Kasumi-1 (cell line): ENCODE measurements at places on chromosomes 3 and 15.
A peak's percentile ranks its signal among the peaks of the same experiment; 100 is the strongest.

- no peak for DNase-seq
Observed at GRCh38 chr3:53824795-53825194, 21.4 kb downstream of the CHDH start.

DNA sequence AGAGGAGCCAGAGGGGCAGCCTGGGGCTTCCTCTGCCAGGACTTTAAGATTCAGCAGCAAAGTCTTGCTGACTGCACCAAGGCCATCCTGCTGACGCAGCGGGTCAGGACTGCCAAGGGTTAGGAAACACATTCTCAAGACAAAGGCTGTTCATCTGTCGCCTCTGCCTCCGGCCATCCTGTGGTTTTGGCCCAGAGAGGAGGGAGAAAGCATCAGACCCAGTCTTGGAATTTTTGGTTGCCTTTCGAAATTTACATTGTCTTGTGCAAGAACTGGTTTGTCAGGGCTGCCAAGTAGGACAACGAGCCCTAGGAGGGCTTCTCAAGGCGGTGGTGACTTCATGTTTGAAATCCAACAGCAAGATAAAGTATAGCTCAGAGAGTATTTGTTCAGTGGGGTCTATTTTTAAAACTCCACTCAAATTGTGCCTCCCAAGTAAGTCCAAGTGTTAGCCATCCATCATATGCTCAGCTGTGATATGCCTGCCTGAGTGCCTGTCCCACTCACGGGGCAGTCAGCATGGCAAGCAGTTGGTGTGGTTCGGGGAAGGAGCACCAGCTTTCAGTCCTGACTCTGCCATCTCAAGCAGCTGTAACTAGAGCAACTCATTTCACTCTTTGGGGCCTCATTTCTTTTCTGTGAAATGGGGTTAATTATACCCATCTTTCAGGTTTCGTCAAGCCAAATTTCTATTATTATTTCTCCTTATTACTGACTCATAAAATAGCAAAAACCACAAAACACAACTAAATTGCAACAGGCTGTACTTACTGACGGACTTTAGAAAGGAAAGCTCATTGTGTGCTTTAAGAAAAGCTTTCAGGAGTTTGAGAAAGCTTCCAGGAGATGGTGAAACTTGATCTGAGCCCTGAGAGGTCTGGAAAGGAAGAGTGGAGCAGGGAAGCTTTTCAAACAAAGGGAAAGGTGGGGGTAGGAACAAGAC, 42.4 kb upstream of the RHO start:
- DNase-seq: no peak

- DNase-seq: no peak
Observed at GRCh38 chr3:28376424-28376823, 27.8 kb upstream of the AZI2 start.

DNA sequence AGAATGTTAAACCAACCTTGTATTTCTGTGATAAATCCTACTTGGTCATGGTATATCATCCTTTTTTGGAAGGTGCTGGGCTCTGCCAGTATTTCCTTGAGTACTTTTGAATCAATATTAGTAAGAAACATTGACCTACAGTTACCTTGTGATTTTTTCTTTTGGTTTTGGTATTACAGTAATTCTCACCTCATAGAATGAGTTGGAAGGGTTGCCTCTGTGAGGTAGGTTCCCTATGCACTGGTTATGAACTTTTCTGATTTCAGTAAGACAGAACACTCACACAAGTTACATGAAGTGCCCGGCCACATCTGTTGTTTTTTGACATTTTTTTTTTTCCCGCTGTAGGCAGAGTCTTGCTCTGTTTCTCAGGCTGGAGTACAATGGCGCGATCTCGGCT, 20.0 kb downstream of the PCCB start:
- DNase-seq: no peak

GRCh38 chr3:113312416-113312815, 101.1 kb downstream of the BOC start:
- DNase-seq: no peak

GRCh38 chr15:75594276-75594675, 15.2 kb upstream of the PTPN9 start:
- no peak for DNase-seq

GRCh38 chr3:154718053-154718452, 288.1 kb upstream of the GPR149 start:
- peak; percentile 84 for DNase-seq

DNA sequence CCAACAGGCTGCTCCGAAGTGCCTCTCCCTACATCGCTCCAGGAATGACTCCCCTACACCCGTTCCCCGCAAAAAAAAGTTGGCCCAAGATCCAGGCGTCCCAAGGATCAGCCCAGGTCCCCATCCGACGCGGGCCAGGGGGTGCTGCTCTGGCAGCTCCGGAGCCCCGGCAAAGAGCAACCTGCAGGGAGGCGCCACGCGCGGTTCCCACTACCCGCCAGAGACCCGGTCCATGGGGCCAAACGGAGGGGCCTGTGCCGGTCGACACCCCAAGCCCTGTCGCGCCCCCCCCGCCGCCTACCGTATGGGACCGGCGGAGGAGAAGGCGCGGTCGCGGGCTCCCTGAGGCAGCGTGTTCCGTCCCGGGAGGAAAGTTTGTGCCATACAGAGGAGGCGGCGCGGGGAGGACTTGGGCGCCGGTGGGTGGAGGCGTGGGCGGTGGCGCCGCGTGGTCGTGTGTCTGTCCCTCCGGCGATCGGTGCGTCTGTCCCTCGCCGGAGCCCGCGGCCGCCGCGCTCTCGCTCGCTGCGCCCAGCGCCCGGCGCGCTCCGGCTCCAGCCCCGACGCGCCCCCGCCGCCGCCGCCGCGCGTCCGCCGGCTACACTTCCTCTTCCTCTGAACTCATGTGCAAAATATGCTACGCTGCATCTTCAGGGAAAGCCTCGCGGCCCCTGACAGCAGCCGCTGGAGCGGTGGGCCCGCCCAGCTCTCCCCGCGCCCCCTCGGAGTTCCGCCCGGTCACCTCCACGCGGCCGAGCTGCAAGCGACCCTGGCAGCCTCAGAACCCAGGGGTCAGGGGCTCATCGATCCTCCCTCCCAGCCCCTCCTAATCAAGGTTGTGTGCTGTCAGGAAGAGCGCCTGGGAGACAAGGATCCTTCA, at the start of gene RFTN1:
TSS of gene RFTN1 (minus strand) at position 559 of the 880 bp plus-strand sequence. CDS start 19,830 bp downstream, outside the sequence.
- peak; percentile 74 for DNase-seq

DNA sequence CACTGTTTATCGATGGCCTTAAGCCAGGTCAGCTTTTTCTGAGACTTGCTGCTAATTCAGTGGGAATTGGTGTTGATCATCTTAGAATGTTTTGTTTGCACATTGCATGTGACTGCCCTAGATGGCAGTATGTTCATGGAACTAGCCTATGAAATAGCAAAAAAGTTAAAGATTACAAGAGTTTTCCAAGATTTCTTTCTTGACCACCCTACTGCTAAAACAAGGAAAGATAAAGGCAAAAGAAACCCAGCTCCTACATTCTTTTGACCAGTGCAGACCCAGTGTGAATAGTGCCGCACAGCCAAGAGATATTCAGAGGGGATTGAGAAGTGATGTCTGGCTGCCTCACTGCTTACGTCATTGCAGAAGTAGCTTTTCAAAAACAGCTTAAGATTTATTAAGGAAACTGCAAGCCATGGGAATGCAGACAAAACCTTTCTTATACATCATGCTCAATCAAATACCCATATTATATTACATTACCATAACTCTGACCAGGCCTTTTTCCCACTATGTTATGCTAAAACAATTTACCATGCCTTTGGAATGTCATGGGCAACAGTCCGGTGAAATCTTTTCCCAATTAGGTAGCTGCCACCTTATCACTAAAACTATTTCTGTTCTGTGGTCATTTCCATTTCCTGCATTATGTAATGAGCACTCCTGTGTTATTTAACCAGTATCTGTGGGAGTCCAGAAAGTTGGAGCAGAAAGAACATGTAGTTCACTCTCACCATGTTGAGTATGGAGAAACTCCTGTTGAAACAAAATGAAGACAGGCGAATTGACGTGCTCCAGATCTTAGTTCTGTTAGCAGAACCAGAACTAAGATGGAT, 6.0 kb downstream of the PHLDB2 start:
- no peak for DNase-seq

- DNase-seq: peak; percentile 96
Observed at GRCh38 chr3:70053293-70053692, 53.8 kb downstream of the SAMMSON start.

DNA sequence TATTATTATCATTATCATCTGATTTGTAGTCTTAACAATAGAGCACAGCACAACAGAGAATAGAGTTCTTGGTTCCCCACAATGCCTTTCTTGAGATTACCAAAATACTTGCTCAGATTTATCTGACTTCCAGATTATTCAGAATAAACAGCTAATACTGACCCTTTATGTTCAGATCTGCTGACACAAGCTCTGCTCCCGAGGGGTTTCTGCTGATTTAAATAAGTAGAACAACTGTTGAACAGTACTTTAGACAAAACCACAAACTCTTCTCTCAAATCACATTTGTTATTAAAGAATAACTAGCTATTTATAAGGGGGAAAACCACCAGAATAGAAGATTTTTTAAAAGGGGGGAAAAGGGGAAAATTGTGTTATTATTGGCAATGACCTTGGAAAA, 380.2 kb upstream of the ATP11B start:
- no peak for DNase-seq

DNA sequence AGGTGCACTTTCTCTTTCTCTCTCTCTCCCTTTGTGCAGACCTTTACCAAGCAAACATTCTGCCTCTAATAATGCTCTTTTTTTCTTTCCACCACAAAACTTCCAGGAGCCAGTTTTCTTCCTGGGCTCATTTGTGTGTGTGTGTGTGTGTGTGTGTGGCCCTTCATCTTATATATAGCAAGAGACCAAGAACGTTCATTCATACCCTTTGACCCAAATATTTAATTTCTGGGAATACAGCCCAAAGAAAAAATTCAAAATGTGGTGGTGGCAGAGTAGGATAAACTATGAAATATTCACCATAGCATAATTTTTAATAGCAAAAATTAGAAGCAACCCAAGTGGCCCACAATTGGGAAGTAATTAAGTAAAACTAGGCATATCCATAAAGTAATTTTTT, 398.9 kb downstream of the IGSF11 start:
- DNase-seq: no peak

DNA sequence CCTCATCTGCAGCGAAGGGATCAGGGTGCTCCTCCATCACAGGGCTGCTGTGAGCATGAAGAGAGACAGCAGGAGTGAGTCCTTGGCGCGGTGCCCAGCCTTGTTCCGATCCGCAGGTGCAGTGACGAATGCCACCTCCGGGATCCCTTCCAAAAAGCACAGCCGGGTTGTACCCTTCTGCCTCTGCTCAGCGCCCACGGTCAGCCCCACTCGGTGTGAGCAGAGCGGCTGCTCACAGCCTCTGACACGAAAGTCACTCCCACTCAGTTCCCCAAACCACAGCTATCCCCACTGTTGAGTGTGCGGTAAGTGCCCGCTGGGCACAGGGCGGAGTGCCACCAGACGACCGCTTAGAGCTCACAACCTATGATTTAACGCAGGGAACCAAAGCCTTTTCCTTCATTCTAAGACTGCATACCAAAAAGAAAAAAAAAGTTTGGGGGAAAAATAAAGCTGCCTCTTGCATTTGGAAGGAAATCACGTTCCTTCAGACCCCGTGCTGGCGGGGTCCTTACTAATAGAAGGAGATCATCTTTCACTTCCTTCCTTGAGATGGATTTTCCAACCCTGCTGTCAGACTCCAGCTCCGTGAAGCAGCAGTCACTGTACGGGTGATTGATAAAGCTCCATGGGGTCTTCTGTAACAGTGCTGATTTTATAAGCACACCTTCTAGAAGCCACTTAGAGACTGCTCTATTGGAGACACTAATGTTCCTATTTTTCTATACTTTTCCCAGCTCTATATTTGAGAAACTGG, 34.7 kb upstream of the TUBGCP5 start:
- DNase-seq: no peak

- no peak for DNase-seq
Observed at GRCh38 chr15:83206526-83207008, 1.1 kb downstream of the HDGFL3 start.

DNA sequence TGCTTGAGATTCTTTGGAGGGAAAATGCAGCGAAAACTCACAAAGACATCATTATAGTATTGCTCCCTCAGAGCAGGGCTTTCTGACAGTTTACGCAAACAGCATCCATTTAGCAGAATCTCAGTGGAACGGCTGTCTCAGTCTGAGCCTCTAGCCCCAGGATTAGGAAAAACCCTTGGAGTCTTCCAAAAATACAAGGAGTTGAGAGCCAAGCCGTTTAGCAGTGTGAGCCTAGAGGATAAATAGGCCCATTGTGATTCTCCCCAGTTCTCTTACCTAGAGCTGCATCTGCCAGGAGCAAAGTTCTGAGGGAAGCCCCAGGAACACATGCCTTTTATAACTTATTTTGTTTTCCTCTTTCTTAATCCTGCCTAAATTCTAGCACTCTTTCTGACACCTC, 359.6 kb downstream of the NTRK3 start:
- DNase-seq: no peak

- DNase-seq: no peak
Observed at GRCh38 chr3:144556392-144556791, 584.8 kb downstream of the DIPK2A start.

DNA sequence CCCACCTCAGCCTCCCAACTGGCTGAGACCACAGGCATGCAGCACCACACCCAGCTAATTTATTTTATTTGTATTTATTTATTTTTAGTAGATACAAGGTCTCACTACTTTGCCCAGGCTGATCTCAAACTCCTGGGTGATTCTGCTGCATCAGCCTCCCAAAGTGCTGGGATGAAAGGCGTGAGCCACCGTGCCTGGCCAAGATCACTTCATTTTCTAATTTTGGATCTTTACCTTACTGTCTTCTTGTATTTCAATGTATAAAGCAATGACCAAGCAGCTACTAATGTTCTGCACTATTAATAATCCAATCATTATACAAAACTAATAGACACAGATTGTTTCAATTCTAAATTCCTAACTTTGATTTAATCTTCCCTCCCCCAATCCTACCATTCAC, 56.2 kb downstream of the LRRFIP2 start:
- no peak for DNase-seq
